ENCODE measurements at places on chromosomes 11 and 22.

GRCh38 chr11:33944345-33944692 lies 52.4 kb upstream of the LMO2 start:
- DNase-seq: no peak

GRCh38 chr11:15825976-15826650 lies 530.2 kb downstream of the SOX6 start:
- DNase-seq: no peak

DNA sequence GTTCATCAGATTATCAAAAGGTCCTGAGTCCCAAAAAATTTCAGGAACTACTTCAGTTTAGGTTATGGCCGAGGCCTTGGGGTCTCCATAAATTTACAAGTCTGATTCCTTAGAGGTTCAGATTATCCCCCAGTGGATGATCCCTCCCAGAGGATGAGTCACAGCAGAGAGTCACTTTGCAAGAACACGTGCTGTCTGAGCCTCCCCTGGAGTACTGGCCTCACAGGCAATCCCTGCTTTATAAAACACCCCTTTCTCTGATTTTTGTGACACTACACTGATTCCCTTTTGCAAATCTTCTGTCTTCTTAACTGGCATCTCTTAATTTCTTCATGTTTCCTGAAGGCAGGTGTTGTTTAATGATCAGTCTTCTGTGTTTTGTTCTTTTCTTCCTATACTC lies 45.3 kb downstream of the CCDC34 start:
- no peak for DNase-seq

DNA sequence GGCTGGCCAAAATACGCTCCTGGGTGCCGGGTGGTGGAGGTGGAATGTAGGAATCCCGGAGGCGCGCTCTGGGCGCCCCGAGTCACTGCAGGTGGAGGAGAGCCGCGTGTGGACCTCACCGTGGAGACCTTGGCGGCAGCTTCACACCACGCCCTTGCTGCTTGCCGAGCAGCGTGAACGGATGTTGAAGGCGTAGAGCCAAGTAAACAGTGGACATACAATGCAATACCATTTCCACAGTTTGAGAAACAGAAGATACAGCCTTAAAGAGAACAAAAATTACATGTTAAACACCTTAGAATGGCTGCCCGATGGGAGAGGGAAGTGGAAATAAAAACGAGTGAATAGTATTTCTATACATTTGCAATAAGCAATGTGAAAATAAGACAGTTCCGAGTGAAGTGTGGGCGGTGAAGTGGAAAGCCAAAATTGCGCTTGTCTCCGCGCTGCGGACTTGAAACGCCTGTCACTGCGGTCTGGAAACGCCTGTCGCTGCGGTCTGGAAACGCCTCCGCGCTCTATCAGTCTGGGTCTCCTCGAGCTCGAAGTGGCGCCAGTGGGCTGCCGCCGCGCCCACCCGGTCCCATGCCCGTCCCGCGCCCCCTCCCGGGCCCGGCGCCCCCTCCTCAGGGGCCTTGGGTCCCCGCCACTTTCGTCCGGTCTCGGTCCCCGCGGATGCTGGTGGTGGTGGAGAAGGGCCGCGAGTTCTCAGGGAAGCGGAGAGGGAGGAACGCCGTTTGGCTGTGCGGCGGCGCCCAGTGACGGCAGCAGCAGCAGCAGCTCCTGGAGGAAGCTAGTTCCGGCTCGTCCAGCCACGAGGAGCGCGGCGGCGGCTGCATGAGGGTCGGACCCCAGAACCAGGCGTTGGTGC lies 1.6 kb downstream of the NCR3LG1 start:
- peak; percentile 87 for DNase-seq

- no peak for DNase-seq
These were observed 8.0 kb upstream of the RAB38 start for GRCh38 chr11:88183233-88183632.

DNA sequence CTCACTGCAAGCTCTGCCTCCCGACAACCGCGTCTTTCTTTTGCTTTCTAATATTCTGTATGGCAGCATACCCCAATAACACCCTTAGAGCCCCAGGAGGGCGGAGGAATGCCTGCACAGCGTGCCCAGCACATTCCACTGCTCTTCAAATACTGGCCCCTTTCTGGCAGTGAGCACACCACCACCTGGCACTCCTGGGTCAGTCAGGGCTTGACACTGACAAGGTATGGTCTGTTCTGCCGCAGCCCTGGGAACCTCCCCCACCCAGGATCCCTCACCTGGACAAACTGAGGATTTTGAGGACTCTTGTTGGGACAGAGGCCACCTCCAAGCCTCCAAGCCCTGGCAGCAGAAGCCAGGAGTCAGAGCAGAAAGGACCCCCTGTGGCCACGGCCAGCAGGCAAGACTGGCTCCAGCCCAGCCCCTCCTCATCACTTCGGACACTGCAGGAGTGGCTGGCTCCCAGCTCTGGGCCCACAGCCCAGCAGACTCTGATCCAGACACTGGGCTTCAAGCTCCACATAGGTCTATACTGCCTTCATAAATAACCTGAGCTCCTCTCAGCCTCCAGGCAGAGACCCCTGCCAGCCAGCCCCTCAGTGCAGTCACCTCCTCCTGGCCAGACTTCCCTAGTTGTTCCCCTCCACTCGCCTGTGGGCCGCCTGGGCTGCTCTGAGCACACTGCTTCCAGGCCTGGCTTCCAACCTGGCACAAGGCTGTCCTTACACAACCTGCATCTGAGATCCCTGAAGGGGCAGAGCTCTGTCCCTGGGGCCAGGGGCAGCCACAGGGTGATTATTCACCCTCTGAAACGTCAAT lies 14.5 kb downstream of the CARS1 start:
- DNase-seq: no peak

GRCh38 chr22:44075670-44076069 lies 51.6 kb downstream of the PARVB start:
- DNase-seq: no peak

GRCh38 chr11:95542868-95543551 lies 246.6 kb downstream of the FAM76B start:
- DNase-seq: no peak

DNA sequence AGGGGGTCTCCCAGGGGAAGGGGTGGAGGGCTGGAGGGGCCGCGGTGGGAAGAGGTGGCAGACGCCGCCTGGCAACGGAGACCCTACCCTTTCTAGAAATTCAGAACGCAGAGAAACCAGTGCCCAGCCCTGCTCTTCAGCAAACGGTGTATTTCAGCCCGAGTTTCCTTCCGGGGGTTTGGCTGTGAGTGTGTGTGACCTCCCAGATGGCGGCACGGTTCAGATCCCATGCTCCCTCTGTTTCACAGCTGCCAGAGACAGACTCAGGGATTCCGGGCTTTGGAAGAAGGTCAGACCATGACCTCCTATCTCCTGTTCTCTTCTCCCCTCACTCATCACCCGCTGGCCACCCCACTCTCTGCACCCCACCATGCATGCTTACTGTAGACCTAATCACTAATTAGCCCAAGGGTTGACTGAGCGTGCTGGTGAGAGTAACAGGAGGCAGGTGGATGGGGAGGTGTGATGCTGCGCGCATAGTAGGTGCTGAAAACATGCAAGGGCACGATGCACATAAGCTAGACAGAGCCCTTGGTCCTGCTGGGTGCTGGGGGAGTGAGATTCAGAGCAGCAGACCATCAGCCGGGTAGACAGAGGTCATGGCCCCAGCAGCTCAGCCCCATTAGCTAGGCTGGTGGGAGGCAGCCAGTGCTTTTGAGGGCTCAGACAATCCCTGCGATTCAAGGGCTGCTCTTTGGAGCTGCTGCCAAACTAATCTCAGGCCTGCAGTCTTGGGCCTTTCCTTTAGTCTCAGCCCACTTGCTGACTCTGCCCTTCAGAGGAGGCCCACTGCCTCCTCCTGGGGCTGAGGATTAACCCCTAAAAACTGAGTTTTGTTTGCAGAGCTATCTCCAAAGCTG lies 256.5 kb upstream of the CADM1 start:
- DNase-seq: no peak

GRCh38 chr11:77127920-77128691 lies at the start of gene MYO7A:
Gene MYO7A, plus strand, starts transcription at chr11:77128246. Its CDS starts 2,389 bp downstream, at chr11:77130635.
- DNase-seq: peak; percentile 73

- DNase-seq: no peak
These were observed 13.0 kb downstream of the DNAJB13 start for GRCh38 chr11:73963861-73964260.

DNA sequence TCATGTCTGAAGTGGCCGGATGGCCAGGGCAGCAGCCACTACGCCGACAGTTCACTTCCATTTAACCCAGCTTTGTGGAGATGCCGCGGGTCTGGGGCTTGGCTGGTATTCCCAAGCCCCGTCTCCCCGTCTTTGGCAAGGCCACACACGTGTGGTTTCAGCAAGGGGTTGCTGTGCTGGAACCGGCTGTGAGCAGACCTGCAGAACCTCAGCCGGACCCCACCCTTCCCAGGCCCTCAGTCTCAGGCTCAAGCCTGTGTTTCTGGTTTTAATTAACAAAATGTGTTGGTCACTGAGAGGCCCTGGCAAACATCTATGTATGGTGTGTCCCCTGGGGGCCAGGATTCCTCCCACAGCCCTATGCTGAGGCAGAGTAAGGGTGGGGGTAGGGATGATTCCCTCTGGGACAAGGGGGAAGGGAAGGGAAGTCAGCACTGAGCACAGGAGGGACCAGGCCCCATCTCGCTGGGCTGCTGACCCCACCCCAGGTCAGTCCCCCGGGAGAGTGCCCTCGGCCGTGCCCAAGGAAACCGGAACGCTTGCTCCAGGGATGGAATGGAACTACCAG lies 9.3 kb downstream of the OSBPL5 start:
- peak; percentile 44 for DNase-seq

- no peak for DNase-seq
These were observed 95.9 kb upstream of the DDI1 start for GRCh38 chr11:103940551-103940950.

Measured in upper lobe of right lung (tissue), 1 donor.